Fibroblast of villous mesenchyme (primary cell): ENCODE measurements at places on chromosomes 2 and 18. TPM values are rescaled to one million over a fixed set of nuclear protein-coding genes. Genes with fewer than 3 reads are reported as not detected.

DNA sequence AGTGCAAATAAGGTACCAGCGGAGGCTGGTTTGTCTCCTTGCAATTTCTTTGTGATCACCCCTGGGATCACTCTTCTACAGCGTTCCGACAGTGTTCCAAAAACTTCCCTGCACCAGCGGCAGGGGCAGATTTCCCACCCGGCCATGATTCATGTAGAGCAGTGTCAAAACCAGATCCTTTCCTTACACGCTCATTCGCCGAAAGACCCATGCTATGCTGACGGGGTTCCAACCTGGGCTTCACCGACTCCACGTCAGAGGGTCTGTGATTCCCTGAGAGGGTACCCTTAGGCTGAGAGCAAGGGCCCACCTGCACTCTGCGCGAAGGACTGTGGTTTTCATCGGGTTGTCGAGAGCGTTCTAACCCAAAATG lies 423 bp upstream of the TTC27 start:
- DNase-seq, result peak; percentile 51

Gene MAB21L4
- not detected in 2 replicates for total RNA-seq

Gene PIEZO2
- total RNA-seq, result 1.7 and 4.5 TPM in 2 replicates

GRCh38 chr2:70099270-70099669 lies 12.0 kb downstream of the PCBP1 start:
- no peak for DNase-seq

GRCh38 chr2:239654266-239654665 lies 253.4 kb upstream of the HDAC4 start:
- DNase-seq, result no peak

DNA sequence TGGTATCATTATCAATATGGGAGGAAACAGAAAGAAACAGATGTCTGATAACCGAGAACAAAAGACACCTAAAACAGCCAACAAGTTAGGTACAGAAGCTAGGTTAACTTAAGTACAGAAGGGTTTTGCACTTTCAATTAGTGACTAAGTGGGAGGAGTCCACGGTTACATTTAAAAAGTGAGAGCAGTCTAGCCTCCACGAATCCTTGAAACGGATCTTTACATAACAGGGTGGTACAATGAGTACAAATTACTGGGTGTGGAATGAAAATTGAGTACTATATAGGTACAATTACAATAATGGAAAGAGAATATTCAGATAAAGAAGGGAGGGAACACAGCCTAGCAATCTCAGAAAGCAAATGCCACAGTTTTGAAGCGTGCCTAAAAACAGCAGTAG lies 76.6 kb downstream of the TLK1 start:
- DNase-seq, result no peak
